NCI-H2171 (cell line): ENCODE measurements at places on chromosomes 2 and 18.

DNA sequence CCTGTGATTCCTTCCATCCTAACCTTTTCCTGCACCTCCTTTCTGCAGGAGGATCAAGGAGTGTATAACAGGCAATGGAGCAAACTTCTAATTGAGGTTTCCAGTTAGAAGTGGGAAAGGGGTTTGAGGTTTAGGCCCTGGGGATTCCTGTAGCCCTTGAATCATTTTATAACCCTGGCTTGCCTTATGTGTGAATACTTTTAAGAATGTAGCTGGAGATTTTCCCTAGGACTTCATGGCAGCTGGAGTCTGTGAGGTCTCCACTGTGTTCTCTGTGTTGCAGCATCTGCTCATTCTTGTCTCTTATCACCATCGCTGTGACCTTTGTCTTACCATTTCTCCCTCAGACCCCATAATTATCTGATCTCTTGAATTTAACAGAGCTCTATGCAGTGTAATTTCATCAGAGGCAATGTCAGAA lies 370.2 kb upstream of the SLC14A2 start:
- no peak for DNase-seq

- DNase-seq: no peak
Measured at GRCh38 chr18:74356959-74357358, 41.3 kb downstream of the C18orf63 start.

GRCh38 chr2:221255862-221256261 lies 316.2 kb downstream of the EPHA4 start:
- DNase-seq: no peak

GRCh38 chr2:72953528-72953927 lies 36.2 kb downstream of the EMX1 start:
- DNase-seq: no peak

DNA sequence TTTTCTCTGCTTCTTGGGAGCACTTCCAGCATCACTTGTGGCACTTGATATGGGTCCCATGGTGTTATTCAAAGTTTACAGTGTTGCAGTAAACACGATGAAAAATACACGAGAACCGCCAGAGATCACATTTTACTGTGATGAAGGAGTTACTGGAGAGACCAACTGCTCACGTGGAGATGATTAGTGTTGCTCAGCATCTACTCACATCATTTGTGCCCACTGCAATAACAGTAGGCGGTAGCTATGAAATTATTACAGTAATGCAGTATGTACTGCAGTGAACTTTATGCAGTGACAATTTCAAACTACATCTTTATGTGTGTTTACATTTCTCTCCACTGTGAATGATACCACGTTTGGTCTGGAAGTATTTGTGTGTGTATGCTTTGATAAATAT lies 93.5 kb downstream of the SLC4A3 start:
- no peak for DNase-seq

DNA sequence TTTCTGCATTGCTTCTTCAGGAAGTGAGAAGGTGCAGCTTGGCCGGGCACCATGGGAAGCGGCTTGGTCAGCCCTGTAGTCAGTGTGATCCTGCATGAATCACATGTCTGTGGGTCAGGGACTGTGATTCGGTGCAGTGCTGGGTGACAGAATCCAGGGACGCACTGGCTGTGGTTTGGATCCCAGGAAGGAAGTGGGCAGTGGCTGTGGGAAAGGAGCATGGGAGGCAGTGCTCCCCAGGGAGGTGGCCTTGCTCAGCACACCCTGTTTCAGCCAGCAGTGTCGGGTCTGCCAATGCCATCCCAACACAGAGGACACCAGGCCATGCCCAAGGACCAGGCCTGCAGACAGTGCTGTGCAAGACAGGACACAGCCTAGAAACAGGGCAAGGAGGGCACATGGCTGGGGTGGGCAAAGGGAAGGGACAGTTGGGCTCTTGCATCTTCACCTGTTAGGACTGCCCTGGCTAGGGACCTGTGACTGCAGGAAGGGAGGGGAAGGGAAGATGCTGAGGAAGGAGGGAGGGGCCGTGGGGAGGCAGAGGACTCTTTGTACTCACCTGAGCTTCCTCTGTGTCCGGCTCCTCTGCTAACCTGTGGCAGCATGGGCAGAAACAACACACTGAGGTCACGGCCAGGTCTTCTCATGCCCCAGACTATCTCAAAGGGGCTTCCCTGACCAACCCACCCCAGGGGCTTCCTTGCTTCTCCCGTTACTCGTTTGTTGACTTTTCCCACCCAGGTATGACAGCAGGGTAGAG lies 37.2 kb upstream of the DNMT3A start:
- DNase-seq: no peak

DNA sequence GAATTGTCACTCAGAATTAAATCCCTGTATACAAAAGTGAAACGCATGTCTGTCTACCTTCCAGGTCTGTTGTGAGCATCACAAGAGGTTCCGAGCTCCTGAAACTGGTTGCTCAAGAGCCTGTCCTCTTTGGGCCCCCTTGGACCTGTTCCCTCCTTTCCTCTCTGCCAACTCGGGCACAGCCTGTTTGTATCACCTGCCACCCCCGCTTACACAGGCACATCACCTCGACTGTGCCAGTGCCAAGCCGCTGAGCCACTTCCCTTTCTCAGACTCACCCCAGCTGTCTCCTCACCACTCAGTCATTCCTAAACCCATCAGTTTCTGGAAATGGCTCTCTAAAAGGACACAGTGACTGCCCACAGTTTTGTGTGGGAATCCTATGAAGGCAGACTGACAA lies 3.1 kb downstream of the EFR3B start:
- DNase-seq: no peak

DNA sequence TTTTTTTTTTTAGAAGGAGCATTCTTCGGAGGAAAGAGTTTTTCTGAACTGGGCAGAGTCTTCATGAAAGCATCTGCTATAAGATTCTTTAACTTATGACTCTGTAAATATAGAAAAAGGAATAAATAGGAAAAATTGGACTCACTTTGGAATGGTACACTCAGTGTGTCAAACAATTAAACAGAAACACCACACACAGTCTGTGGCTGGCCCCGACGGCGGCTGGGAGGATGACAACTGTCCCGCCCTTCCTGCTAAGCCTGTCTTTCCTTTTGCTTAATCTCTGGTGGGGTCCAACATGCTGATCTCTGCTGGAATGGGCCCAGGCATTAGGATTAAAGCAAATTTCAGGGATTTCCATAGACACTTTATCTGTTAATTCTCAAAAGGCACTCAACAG lies 12.5 kb upstream of the RAB31 start:
- no peak for DNase-seq

DNA sequence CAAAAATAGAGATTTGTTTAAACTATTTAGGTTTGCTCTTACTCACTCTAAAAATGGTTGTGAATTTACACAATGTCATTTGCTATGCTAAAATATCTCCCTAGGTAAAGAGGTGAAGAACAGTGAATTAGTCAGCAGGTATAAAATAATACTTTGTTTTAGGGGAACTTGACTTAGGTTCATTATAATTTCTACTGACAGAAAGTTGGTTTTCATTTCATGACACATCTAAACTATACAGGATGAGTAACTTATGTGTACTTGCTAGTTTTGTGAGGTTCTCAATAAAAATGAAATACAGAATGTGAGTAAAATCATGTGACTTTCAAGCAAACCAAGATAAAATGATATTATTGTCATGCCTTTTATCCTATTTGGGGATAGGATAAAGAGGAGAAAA lies 66.0 kb downstream of the DIS3L2 start:
- no peak for DNase-seq

- DNase-seq: no peak
Measured at GRCh38 chr2:121037480-121037879, 247.5 kb downstream of the TFCP2L1 start.

DNA sequence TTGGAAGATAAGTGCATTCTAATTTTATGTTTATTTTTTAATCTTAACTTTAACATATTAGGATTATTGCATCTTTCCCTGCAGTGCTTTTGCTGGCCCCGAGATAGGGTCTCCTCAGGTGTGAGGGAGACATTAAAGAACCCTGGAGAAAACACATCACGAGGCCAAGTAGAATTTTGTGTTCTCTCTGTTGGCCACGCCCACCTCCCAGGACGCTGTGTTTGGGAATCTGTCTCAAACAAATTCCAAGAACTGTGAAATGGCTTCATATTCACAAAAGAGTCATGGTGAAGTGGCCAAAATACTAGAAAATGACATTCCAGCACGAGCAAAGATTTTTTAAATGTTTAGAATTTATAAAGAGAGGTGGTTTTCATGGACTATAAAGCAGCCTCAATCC lies 27.3 kb downstream of the RNF144A start:
- DNase-seq: no peak

- no peak for DNase-seq
Measured at GRCh38 chr2:207975921-207976320, 49.4 kb downstream of the PLEKHM3 start.

DNA sequence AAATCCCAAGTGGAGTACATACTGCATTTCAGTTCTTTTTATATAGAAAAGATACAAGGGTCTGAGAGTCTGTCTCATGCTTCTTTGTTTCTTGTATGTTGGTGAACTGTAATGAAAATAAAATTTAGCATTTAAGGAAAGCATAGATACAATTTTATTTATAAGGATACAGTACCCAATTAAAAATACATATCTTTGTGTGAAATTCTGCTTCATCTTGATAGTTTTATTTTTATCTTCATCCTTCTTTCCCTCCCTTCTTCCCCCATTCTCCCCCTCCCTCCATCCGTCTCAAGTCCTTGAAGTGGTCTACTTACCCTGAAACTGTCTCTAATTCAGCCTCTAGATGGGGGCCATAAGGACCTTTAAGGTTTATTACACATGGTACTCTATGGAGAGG lies 359.8 kb downstream of the CDH7 start:
- no peak for DNase-seq

DNA sequence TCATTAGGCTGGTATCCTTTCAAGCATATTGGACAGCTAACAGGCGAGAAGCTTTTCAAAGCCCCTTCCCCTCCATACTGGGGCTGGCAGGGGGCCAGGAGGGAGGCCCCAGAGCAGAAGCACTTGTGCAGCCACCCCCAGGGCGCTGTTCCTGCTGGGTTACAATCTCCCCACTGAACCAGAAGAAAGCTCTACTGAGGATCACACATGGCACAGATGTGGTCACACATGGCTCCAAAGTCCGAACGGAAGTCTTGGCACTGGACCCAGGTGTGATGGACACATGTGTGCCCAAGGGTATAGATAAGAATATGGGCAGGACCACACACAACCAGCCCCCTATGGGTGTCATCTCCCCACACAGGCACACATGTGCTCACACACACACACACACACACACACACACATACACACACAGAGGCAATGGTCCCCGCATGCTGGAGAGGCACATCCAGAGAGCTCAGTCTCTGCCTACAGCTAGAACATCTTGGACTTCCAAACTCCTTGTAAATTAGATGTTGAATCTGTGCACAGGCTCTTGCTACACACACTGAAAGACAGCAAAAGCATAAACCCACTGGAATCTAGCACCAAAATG lies 56.4 kb downstream of the TTC32 start:
- DNase-seq: no peak

DNA sequence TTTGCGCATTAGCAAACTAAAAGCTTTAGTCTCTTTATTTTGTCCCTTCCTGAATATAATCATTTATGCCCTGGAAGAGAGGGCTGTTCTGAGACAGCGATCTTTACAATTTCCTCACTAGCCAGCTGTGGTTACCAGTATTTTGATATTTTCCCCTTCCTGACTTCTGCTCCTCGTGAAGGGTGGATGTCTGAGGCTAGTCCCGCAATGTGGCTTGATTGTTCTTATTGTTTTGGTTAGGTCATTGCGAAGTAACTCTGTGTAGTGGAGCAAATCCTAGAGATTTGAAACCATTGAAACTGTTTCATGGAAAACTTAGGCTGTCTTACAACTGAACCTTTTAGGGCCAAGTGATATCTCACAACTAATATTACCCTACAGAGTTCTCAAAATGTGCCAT lies 2.4 kb downstream of the MRPL33 start:
- DNase-seq: no peak

DNA sequence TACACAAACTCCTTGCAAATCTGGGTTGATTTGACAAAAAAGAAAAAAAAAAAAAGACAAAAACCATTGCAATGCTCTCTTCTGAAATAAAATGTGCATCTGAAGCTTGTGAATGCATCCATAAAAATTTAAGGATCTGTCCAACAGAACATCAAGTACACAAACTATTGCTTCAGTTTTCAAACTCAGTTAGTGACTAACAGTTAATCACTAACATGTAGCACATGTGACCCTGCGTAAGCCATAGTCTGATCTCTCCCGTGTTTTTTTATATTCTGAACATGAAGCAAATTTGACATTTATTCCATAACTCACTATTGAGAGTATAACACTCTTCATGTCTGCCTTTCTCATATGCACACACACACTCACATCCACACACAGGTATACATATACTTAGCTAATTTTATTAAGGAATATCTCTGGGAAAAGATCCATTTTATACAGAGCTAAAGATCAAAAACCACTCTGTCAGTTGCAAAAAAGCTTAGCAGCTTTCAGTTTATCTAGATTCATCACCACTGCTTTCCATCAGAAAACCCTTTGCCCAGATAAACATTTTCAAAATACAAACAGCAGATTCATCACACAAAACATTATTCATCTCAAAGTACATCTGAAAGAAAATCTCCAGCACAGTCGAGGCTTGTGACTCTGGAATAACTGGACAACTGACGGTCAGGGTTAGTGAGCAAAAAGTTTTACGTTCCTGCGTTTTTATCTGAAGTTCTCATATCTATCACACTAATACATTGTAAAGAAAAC lies 1000.4 kb upstream of the ACVR2A start:
- no peak for DNase-seq
